T-cell (primary cell): ENCODE measurements at places on chromosomes 3 and 15. TPM values are rescaled to one million over a fixed set of nuclear protein-coding genes. Genes with fewer than 3 reads are reported as not detected.

ZNF385D gene
- total RNA-seq = 0.38 TPM

GRCh38 chr3:134072881-134073582, 43.3 kb upstream of the SLCO2A1 start:
- DNase-seq = no peak

DNA sequence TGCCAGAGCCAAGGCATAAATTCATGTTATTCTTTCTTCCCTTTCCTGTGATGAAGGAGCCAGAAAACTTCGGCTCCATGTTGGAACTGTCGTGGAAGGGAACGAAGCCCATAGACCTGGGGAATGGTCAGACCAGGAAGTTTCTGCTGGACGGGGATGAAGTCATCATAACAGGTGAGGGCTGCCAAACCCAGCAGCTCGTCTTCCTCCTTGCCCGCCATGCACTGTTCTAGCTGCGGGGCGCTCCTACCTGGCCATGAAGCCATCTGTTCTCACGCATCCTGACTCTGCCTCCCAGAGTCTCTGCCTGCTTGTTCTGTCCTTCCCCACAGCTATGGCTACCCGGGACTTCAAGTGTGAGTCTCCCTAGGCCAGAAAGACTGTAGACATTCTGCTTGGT, 28.2 kb downstream of the FAH start:
- DNase-seq = no peak

DNA sequence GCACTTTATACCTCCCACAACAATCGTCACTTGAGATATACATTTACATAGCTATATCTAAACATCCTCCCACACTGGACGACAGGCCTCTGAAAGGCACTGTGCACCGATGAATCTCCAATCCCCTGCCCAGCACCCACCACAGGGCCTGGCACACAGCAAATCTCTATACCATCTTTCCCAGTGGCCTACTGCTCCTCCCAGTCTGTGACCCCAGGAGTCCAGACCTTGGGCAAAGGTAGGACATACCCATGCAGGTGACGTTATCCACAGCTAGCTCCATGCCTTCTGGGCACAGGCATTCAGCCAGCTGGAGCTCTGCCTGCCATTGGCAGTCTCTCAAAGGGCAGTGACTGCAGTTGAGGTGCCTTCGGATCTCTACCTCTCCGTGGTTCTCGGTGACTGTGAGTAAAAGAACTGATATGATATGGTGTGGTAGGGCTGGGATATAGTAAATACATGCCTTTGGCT, 5.8 kb downstream of the LTK start:
- no peak for DNase-seq
